Smooth muscle cell of the umbilical artery (primary cell): ENCODE measurements at places on chromosomes 6 and 20. TPM values are rescaled to one million over a fixed set of nuclear protein-coding genes. Genes with fewer than 3 reads are reported as not detected.

Gene CCM2L
- total RNA-seq, result not detected in 2 replicates

Gene IL17A
- total RNA-seq, result not detected in 2 replicates

Gene TRMT6
- 5.3 and 15.2 TPM in 2 replicates for total RNA-seq

Gene COL12A1
- total RNA-seq, result 534 and 2,476 TPM in 2 replicates

Gene PDYN
- not detected in 2 replicates for total RNA-seq
